NCI-H1417 (cell line): ENCODE measurements at places on chromosomes 13 and 19.
A peak's percentile ranks its signal among the peaks of the same experiment; 100 is the strongest.

DNA sequence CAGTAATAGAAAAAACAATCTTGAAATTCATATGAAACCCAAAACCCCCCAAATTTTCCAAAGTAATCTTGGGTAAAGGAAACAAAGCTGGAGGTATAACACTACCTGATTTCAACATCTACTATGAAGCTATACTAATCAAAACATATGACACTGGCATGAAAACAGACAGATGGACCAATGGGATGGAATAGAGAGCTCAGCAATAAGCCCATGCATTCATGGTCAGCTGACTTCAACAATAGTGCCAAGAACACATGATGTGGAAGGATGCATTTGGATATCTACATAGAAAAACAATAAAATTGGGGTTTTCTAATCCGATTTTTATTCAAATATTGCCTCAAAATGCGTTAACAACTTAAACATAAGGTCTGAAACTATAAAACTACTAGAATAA is 32.2 kb upstream of the ZNF766 start:
- no peak for DNase-seq

GRCh38 chr19:4939466-4939865 is 29.4 kb upstream of the KDM4B start:
- no peak for DNase-seq

- DNase-seq = no peak
These were observed 5.5 kb upstream of the PTBP1 start for GRCh38 chr19:791567-792305.

DNA sequence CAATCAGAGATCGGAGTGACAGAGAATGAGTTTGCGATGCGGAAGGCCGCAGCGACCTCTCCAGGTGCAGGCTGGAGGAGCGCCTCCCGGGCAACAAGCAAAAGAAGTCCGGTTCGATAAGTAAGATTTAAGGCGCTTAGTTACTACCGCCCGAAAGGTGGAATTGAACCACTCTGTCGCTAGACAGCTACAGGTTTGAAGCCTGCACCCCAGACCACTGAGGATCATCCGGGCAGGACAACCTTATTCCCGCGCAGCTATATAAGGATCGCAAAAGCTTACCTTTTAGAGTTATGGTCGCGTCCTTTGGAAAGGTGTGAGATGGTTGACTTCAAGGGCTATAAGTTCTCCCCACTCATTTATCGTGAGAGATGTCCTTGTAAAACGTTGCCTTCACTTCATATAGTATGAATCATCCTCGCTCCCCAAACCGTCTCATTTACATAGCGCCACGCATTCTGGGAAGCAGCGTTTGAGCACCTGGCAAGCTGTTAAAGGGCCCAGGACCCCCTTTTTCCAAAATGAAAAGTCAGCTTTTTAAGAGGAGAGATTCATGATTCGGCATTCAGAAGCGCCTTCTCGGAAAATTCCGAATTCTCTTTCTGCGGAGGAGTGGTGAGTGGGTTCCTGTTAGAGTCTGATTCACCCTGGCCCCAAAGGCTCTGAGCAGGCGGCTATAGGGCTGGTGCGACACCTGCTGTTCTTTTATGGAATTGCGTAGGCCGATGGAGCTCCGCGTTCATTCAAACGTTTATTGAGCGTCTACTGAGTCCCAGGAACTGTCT is 10.8 kb downstream of the FOSB start:
- peak; percentile 97 for DNase-seq

DNA sequence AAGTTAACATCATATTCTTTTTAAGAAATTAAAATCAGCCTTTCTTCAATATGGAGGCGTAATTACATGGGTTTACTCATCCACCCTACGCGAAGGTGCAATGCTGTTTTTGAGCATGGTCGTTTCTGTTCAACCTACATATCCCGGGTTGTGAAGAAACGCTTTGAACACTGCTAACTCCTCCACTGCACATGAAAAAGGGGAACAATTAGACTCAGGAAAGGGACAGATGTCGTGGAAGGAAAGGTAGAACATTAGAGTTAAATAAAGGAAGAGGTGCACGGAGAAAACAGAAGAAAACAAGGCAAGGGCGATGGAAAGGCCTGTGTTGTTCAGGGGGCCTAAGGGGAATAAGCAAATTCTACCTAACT is 4.1 kb downstream of the ZIC5 start:
- DNase-seq = no peak

GRCh38 chr19:18768046-18768771 is 22.9 kb downstream of the COMP start:
- no peak for DNase-seq

DNA sequence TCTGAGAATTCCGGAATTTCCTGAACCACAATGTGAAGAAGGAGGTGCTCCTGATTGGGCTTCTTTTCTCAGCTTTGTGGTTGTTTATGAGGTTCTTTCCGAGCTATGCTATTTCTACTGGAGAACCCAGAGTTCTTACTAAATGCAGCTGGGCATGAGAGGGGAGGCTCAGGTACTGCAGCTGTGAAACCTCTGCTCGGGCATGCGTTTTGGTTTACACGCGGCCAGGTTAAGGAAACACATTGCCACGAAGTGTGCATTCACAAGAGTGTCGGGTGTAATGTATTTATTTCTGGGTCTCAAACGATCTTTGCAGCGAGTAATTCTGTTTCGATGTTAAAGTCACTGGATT is 661 bp upstream of the MIR17HG start:
- DNase-seq = peak; percentile 67

- DNase-seq = no peak
These were observed 62.4 kb downstream of the MPHOSPH8 start for GRCh38 chr13:19695829-19696228.

GRCh38 chr13:50208826-50209335 is 193.6 kb downstream of the KCNRG start:
- peak; percentile 14 for DNase-seq

- no peak for DNase-seq
These were observed 233.9 kb downstream of the ZIC5 start for GRCh38 chr13:99737481-99738245.

DNA sequence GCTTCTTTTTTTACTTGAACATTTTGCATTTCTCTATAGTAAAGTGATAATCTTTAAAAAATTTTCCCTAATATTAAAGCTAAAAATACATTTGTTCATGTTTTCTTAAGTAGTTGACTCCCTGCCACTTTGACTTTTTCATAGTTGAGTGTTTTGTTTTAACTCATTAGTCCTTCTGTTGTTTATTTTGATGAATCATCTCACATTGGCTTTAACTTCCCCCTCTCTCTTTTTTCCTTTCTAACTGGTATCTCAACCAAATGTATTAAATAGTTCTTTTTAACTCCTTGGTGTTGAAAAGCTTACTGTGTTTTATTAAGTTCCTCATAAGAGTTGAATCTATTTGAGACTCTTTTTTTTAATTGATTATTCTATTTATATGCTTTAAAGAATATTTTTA is 2.8 kb downstream of the TNFSF13B start:
- no peak for DNase-seq

GRCh38 chr19:17495639-17496296 is 15.7 kb upstream of the PGLS start:
- no peak for DNase-seq

DNA sequence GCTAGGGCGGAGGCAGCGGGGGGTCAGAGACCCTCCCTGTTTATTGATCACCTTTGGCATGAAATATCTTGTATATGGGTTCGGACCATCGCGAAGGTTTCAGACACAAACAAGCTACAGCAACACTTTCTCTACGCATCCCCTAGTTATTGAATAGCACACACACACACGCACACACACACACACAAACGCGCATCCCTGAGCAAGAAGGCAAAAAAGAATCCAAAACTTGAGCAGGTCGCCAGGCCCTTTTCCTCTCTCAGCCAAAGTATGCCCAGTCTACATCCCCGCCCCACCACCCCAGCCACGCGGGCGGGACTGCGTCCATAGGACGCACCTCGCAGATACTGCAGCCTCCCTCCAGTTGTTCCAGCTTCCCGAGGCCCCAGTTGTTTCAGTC is 16.0 kb downstream of the POU4F1 start:
- DNase-seq = no peak

DNA sequence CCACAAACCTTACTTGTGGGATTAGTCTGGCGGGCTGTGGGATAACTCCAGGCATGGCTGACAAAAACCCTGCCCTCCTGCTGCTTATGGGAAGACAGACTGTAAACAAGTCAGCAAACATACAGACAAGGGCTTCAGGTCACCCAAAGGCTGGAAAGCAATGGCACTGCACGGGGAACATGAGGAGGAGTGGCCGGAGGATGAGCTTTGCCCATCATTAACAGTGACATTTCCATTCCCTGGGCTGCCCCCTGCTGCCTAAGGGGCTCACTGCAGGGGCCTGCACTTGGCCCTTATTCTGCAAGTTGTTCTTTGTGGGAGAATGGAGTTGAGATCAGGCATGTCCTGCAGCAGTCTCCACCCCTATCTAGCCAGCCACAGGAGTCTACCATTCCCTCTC is 91.3 kb downstream of the UQCRFS1 start:
- DNase-seq = no peak

DNA sequence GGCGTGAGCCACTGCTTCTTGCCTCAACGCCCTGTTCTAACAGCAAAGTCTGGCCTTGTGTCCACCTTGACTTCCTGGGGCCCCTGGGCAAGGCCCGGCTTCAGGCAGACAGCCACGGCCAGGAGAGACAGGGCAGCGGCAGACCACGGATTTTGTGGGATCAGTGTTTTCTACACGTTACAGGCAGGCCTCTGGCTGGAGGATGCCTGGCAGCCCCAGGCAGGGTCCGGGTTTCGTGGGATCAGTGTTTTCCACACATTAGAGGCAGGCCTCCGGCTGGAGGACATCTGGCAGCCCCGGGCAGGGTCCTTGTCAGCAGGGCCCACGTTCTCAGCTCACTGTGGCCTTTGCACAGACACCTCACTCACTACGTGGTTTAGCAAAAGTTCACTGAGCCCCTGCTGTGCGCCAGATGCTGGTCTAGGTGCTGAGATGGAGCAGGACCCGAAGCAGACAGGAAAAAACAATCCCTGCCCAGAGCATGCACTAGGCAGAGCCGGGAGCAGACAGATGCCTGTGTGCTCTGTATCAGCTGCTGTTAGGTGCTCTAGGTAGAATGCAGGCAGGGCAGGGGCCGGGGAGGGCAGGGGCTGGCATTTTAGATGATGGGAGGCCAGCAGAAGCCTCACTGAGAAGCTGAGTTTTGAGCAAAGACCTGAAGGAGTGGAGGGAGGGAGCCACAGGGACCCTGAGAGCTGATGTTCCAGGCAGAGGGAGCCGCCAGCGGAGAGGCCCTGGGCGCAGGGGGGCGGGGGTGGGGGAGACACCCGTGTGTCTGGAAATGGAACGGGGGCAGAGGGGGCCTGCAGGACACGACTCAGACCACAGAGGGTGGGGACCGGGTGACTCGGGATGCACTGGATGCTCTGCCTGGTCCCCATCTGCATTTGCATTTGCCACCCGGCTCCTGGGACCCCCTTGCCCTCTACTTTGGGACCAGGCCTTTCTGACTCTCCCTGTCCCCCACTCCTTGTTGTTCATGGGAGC is 25.0 kb upstream of the NCCRP1 start:
- DNase-seq = no peak

GRCh38 chr19:21934131-21934530 is 76.6 kb downstream of the ZNF208 start:
- no peak for DNase-seq

DNA sequence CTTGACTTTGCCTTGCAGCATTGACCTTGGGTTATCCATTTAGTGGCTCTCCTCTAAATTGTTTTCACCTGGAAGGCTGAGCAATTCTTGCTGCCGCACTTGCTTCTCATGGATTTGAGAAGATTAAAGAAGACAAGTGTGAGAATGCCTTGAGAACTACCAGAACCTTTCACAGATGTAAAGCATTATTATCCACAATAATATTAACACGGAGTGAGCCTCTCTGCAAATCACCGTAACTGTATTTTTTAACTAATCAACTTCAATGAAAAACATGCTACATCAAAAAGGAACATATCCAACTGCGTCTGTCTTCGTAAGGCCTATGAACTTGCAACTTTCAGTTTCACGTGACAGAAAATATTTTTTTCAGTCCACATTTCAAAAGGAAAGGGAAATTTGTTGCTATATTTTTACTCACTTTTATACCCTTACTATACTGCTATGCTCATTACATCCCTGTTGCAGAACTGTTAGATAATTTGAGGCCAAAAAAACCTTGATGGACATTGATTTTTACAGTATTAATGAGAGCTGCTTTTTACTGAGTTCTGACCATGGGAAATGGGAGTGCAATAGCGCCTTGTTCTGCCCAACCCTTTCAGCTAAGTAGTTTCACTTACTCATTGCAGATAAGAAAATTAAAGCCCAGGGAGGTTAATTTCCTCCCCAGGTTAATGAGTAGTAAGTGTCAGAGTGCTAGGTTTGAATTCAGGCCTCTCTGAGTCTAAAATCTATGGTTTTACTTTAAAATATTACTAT is 93.8 kb upstream of the RAP2A start:
- DNase-seq = no peak

GRCh38 chr13:31223640-31224039 is 23.9 kb downstream of the B3GLCT start:
- DNase-seq = no peak

DNA sequence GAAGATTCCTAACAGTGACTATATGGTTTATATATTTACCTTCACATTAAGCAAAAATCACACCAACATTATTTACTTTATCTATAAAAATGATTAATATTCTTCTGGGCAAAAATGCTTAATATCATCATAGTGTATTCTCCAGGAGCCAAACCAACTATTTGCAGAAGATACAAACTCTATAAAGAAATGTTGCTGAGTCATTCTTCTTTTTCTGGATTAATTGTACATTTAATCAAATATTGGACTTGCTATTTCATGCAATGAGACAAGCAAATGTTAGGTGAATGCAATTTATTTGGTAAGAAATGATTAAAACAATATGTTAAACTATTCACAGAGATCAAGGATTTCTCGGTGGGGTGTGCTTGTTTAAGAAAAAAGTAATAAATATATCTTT is 1075.8 kb downstream of the PCDH9 start:
- DNase-seq = no peak

DNA sequence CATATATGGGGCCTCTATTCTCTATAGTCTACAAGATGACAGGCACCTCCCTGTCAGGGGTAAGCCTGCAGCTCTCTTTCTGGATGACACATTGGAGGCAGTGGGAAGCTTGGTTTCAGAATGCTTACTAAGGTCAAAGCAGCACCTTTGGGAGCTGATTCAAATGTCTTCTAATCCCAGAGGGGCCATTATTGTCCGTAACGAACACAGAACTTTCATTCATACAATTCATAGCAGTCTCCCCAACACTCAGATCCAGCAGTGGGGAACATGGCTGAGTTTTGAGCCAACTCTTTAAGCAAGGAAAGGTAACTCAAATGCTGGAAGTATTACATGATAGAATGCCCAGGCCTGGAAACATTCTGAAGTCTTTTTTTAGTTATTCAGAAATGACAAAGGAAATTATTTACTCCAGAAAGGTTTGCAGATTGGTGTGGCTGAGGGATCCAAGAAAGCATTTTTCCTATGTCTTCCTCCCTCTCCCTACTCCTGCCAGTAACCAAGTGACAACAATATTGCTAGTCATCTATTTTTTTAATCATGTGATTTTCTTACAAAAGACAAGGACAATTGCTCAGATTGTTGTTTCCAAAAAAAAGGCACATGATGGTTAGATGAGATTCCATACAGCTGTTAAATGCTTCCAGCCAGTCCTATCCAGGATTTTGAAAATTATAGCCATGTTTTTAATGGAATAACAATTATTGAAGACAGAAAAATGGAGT is 118.7 kb downstream of the FOXO1 start:
- no peak for DNase-seq

- DNase-seq = no peak
These were observed 592 bp upstream of the TRIP10 start for GRCh38 chr19:6738787-6739389.
